Myometrial cell (primary cell): ENCODE measurements at places on chromosomes 3 and 15. TPM values are rescaled to one million over a fixed set of nuclear protein-coding genes. Genes with fewer than 3 reads are reported as not detected.

The GALNT15 gene
- 0.86 and 2.5 TPM in 2 replicates for total RNA-seq

The ECE2 gene
- not detected in 2 replicates for total RNA-seq

The PFKFB4 gene
- total RNA-seq: 13.8 and 14.4 TPM in 2 replicates

The IL16 gene
- total RNA-seq: under 0.01 and 0.18 TPM in 2 replicates
